ENCODE measurements at places on chromosomes 13 and 19.

DNA sequence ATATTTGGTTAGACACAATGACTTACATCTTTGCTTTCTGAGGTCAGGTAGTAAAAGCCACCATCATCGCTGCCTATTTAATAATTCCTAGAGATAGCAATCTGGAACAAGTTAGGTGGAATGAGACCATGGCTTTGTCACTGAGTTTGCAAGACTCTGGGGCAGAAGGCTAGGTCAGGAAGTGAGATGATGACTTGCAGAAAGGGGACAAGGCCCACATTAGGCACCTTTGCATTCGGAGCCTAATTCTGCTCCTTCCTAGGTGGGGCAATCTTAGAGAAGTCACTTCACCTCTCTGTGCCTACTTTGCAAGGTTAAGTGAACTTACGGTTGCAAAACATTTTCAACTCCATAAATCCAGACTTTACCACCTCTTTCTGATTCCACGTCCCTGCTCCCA is 10.3 kb downstream of the EDDM13 start:
- DNase-seq: no peak

GRCh38 chr19:19615086-19615485 is 3.4 kb downstream of the PBX4 start:
- no peak for DNase-seq

DNA sequence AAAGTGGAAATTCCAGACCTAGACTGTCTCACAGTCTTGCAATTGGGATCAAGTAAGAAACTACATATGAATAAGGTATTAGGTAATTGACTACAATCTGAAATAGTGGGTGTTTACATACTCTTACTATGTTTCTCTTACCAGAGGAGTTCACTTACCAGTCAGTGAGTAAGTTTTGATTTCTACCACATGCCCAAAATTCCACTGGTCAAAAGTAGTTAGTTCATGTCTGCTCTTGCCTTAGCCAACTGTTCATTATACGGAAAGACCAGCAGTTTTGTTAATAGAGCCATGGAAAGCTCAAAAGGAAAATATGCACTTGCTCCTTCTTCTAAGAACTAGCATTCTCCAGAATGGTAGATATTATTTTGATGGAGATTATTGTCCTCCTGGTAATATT is 490.8 kb downstream of the RFC3 start:
- peak; percentile 87 for DNase-seq

- peak; percentile 19 for DNase-seq
These were observed 36.4 kb downstream of the STK24 start for GRCh38 chr13:98540476-98540875.
